A549 treated with ZK216348 at 1 μM for 4 hours (cell line): ENCODE measurements at places on chromosomes 5 and 9. TPM values are rescaled to one million over a fixed set of nuclear protein-coding genes. Genes with fewer than 3 reads are reported as not detected.

The IL7R gene
- 0.19 to 0.55 TPM (median 0.35 TPM) in 5 replicates for total RNA-seq

The GNPDA1 gene
- 61.0 to 76.4 TPM (median 65.2 TPM) in 5 replicates for total RNA-seq

The DNAI1 gene
- 0.29 TPM in 1 of 5 replicates, not detected in the others for total RNA-seq

The CDKN2A gene
- 0.23 to 0.38 TPM in 2 of 5 replicates, not detected in the others for total RNA-seq

The CCDC152 gene
- total RNA-seq: not detected in 5 replicates

The PCDHB10 gene
- total RNA-seq: not detected in 5 replicates

The SPTLC1 gene
- total RNA-seq: 57.3 to 74.4 TPM (median 63.6 TPM) in 5 replicates

The OR1Q1 gene
- 0.15 TPM in 1 of 5 replicates, not detected in the others for total RNA-seq

The RGS7BP gene
- total RNA-seq: not detected in 5 replicates

The CCDC171 gene
- 0.31 to 0.59 TPM (median 0.36 TPM) in 5 replicates for total RNA-seq

The FGFR4 gene
- 10.3 to 26.0 TPM (median 25.5 TPM) in 5 replicates for total RNA-seq

The IRX2 gene
- 1.1 to 2.1 TPM (median 1.8 TPM) in 5 replicates for total RNA-seq

The ARID3C gene
- 0.13 to 0.23 TPM (median 0.19 TPM) in 3 of 5 replicates, not detected in the others for total RNA-seq

The GRIN3A gene
- total RNA-seq: not detected in 5 replicates

The PCBD2 gene
- 9.4 to 15.6 TPM (median 10.0 TPM) in 5 replicates for total RNA-seq

The PCDHGB6 gene
- total RNA-seq: 0.07 to 0.12 TPM (median 0.08 TPM) in 4 of 5 replicates, not detected in the other

The CDX1 gene
- not detected in 5 replicates for total RNA-seq

The ST8SIA4 gene
- 0.12 to 0.78 TPM (median 0.47 TPM) in 5 replicates for total RNA-seq

The REEP2 gene
- total RNA-seq: 6.1 to 8.2 TPM (median 6.8 TPM) in 5 replicates

The MYOZ3 gene
- total RNA-seq: 0.07 to 0.09 TPM in 2 of 5 replicates, not detected in the others

The SMC2 gene
- 16.0 to 31.3 TPM (median 23.7 TPM) in 5 replicates for total RNA-seq

The MINAR2 gene
- total RNA-seq: not detected in 5 replicates

The CDKN2B gene
- not detected in 5 replicates for total RNA-seq

The RMRP gene
- total RNA-seq: 7.2 to 17.6 TPM (median 8.8 TPM) in 3 of 5 replicates, not detected in the others

The HAPLN1 gene
- total RNA-seq: not detected in 5 replicates

The NSA2 gene
- 120 to 193 TPM (median 124 TPM) in 5 replicates for total RNA-seq

The C9orf57 gene
- not detected in 5 replicates for total RNA-seq

The STPG3 gene
- total RNA-seq: not detected in 5 replicates

The ZFP2 gene
- total RNA-seq: not detected in 5 replicates

The TRIP13 gene
- total RNA-seq: 65.0 to 71.5 TPM (median 66.3 TPM) in 5 replicates

The SPINK13 gene
- not detected in 5 replicates for total RNA-seq

The SLC34A1 gene
- not detected in 5 replicates for total RNA-seq
